ENCODE measurements at places on chromosomes 1 and 21. TPM values are rescaled to one million over a fixed set of nuclear protein-coding genes. Genes with fewer than 3 reads are reported as not detected.

The ITLN2 gene
- not detected for total RNA-seq

The SLC5A9 gene
- not detected for total RNA-seq

DNA sequence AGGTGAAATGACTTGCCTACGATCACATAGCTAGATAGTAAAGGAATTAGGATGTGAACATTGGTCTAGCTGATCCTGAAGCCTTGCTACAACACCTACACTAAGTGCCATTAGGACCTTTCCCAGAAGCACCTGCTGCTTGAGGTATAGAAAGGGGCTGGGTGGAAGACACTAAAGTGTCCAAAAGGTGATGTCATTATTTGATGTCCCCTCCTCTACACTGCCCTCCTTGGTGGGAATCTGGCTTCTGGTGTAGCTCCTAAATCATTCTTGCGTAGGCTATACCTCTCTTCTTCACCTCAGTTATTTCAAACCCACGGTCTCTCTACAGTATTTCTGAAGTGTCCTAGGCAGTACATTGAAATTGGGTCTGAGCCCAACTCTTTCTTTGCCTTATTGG lies 132.5 kb upstream of the FGGY start:
- no peak for DNase-seq

DNA sequence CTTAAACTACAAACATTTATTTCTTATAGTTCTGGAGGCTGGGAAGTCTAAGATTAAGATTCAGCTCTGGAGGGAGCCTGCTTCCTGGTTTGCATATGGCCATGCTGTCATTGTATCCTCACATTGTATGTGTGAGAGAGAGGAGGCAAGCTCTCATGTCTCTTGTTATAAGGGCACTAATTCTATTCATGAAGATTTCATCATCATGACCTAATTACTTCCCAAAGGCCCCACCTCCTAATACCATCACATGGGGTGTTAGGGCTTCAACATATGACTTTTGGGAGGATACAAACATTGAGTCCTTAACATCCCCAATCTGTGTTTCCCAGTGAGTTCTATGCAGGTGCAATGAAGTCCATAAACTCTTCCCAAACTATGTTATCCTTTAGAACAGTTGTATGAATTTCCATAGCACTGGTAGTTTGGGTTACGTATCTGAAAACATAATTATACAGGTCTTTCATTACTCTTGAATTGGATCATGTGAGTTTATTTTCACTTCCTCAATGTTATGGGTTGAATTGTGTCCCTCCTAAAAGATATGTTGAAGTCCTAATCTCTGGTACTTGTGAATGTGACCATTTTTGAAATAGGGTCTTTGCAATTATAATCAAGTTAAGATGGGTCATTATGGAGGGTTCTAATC lies 124.2 kb downstream of the RUNX1 start:
- DNase-seq = no peak

All from omental fat pad (tissue), 4 donors.